NCI-H187 (cell line): ENCODE measurements at places on chromosomes 6 and 20.

- no peak for DNase-seq
These were observed 13.6 kb downstream of the FBXO30 start for GRCh38 chr6:145801021-145801420.

GRCh38 chr6:53005663-53006250, 10.7 kb upstream of the GSTA4 start:
- no peak for DNase-seq

- no peak for DNase-seq
These were observed 396.6 kb upstream of the MAP3K7 start for GRCh38 chr6:90983462-90983861.

DNA sequence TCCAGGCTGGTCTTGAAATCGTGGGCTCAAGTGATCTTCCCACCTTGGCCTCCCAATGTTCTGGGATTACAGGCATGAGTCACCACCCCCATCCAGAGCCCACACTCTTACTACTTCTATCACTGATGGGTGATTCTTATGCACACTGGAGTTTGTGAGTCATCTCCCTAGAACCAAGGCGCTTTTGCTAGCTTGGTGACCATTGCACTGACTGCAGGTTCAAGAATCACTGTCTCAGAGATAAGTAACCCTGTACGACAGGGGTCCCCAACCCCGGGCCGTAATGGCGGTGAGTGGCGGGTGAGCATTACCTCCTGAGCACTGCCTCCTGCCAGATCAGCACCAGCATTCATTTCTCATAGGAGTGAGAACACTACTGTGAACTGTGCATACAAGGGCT, 118.8 kb downstream of the MAP3K7 start:
- DNase-seq = no peak

GRCh38 chr6:7201732-7202541, 94.2 kb downstream of the RREB1 start:
- no peak for DNase-seq

DNA sequence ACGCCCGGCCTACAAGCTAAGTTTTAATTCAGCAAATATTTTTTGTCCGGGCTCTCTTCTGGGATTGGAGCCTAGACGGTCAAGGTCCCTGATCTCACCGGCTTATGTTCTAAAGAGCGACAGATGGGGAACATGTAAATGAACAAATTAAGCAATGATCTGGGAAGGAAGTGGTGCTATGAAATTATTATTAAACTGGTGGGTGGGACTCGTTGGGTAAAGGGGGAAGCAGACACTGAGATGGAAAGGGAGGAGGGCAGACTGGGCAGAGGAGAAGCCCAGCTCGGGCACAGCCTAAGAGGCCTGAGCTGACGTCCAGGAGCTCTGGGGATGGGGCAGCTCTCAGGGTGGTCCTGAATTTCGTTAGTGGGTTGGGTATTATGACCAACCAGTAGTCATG, 81.8 kb upstream of the AGPAT4 start:
- no peak for DNase-seq

DNA sequence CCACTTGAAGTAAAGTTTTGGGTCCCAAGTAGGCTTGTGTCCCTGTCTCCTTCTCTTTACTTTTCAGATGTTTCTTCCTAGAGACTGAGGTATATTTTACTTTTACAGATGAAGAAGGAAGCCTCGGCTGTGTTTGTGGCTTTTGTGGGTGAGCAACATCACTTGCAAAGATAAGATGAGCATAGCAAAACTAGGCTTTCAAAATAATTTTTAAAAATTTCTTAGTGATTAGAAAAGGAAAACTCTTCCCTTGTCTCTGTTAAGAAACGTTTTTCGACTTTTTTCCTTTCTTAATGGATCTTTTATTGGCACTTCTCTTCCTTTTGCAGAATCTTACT, 7.6 kb downstream of the PTPN1 start:
- DNase-seq = no peak

- no peak for DNase-seq
These were observed 44.8 kb downstream of the INSM1 start for GRCh38 chr20:20412750-20413149.

DNA sequence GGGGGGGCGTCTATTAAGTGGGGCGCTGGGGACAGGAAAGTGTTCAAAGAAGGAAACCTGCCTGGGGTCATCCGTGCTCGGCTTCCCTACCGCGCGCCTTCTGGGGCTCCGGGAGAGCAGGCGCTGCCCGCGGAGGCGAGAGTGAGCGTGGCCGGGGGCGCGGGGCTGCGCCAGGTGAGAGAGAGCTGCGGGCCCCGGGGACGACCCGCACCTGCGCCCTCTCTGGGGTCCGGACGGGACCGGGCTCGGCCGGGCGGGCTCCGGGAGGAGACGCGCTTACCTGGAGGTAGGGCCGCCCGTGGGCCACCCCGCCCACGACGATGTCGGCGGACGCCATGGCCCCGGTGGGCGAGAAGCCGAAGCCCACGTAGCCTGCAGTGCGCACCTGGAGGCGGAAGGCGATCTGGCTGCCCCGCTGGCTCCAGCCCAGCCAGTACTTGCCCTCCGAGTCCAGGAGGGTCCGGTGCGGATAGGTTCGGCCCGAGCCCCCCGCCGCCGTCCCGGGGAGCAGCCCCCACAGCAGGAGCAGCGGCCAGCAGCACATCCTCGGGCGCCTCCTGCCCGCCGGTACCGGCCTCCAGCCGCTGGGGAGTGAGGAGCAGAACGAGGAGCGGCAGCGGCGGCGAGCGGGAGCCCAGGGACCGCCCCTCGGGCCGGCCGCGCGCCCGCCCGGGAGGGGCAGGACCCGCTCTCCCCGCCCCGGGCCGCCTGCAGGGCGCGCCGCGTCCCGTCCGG, at the start of gene MOXD1:
MOXD1 (minus strand) TSS at position 593 of the 735 bp plus-strand sequence; CDS start at position 544, 49 bp downstream.
- DNase-seq = no peak

DNA sequence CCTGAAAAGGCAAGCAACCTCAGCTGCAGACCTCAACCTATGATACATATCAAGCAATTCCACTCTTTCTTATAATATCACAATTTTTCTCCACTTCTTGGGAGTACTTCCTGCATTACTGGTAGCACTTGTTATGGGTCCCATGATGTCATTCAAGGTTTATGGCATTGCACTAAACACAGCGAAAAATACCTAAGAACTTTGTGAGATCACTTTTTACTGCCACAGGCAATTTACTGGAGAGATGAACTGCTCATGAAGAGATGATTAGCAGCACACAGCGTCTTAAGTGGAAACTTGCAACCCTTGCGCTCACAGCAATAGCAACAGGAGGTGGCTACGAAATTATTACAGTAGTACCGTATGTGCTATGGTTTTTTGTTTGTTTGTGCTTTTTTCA, 19.3 kb upstream of the RIMS4 start:
- no peak for DNase-seq

DNA sequence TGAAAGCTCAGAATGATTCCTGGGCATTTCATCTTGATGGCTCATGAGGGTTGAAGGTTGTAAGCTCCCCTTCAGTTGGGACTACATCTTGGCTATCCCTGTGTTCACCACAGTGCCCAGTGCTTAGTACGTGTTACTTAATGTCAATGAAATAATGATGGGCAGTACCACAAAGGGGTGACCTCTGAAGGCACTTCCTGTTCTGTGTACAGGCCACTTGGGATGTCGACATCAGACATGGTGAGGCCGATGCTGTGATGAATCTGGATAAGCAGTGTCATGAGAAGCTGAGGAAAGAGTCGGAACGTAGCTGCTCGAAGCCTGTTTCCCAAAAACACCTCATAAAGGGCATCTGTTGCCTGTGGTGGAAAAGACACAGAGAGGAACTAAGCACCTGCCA, 27.6 kb upstream of the RBL1 start:
- no peak for DNase-seq

GRCh38 chr20:59683181-59683580, 78.8 kb downstream of the PHACTR3 start:
- DNase-seq = no peak

DNA sequence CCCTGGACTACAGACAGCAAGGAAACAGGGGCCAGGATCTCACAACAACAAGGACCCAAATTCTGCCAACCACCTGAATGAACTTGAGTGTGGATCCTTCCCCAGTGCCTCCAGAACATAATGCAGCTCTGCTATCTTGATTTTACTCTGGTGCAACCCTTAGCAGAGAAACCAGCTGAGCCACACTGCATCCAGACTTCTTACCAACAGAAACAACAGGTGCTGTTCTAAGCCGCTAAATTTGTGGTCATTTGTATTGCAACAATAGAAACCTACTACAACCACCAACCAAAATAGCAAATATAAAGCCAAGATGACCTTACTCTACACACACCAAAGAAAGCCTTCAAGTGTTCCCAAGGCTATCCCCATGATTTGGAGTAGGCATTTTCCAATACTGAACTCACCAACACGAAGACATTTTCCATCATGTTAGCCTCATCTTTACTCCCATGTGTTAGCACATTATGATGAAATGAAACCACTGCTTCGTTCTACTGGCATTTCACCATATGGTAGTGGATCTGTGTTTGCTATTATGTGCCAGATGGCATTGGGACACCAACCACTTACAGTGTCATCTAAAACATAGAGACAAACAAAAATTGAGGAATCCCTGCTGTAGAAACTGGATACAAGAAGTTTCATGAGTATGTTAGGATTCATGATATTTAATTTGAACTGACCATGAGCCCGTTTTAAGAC, 249.8 kb upstream of the ID4 start:
- DNase-seq = no peak

GRCh38 chr20:35992713-35993335, 24.4 kb downstream of the CNBD2 start:
- peak; percentile 28 for DNase-seq

DNA sequence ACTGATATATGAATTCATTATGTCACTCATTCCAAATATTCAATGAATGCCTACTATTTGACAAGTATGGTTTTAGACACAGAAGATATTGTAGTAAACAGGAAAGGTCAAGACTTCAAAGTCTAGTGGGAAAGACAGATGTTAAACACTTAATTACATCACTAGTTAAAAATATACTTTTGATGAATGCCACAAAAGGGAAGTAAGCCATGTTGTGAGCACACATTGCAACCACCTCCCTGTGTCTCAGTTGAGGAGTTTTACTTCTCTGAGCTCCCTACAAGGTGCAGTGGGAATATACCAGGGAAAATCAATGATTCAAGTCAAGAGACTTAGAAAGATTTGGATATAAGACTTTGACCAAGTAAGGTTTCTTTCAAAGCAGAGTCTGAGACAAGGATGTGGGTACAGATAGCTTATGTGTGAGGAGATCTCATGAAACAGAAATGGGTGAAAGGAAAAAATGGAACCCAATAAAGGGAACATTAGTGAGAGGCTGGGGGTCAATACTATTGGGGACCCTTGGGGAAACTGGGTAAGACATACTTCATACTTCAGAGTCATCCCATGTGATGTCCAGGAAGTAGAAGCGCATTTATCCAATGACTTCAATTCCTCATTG, 503.7 kb downstream of the KIF16B start:
- DNase-seq = no peak

- no peak for DNase-seq
These were observed 332.0 kb downstream of the BTBD9 start for GRCh38 chr6:38307740-38308139.

GRCh38 chr6:2839195-2839981, 2.3 kb downstream of the SERPINB1 start:
- DNase-seq = no peak

DNA sequence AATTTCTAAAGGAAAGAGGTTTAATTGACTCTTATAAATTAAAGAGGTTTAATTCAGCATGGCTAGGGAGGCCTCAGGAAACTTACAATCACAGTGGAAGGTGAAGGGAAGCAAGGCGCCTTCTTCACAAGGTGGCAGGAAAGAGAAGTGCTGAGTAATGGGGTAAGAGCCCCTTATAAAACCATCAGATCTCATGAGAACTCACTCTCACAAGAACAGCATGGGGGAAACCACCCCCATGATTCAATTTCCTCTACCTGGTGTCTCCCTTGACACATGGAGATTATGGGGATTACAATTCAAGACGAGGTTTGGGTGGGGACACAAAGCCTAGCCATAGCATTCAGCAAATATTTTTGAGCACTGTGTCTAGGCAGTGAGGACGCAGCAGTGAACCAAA, 3.9 kb upstream of the IPCEF1 start:
- no peak for DNase-seq

DNA sequence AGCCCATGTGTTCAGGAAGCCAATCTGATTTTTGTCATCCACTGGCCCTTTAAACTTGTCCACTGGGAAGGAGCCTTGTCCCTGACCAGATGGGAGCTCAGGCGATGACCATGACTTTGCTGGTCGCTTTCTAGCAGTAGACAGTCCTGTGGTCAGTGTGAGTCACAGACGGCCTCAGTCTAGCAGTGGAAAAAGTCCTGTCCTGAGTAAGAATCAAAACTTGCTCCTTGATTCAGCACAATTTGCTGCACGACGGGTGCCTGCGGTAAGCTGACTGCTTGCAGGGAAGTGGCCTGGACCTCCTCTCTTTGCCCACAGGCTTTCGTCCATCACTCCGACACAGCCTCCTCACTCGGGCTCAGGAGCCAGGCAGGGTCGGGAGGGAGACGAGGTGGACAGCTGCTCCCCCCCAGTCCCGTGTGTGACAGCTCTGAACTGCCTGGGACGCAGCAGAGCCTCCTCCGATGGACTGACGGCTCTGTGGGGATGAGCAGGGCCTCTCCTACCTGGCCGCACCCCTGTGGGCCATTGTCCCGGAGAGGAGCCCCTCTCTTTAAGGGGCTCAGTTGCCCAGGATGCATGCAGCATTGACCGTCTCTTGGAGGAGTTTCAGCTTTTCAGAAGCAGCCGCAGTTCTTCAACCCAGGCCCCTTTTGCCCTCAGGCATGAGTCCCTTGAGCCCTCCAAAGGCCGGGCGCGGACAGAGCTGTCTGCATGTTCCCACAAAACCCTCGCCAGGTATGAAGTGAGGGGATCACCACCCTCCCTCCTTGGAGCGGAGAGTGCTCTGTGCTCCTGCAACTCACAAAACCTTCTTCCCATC, 209.2 kb downstream of the ANKRD60 start:
- DNase-seq = no peak
